ENCODE measurements at places on chromosomes 6 and 20.

- no peak for DNase-seq
Measured at GRCh38 chr6:24723270-24723669, 4.3 kb upstream of the C6orf62 start.

- DNase-seq = peak; percentile 65
Measured at GRCh38 chr20:62500237-62500864, 24.6 kb upstream of the GATA5 start.

DNA sequence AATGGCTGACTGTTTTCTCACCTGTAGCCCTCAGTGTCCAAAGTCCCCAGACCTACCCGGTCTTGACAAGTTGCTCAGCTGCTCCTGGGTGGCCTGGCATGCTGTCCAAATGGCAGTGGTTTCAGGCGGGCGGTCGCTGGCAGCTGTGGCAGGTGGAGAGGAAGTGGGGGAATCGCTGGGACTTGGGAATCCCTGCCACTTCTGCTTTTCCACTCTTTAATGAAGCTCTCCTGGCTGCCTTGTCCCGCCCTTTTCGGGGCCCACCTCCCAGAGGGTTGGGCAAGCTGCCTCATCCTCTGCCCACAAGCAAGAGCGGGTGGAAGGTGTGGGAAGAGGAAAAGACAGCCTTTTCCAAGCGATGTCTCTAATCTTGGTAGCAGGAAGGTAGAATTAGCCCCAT is at the start of gene OCSTAMP:
OCSTAMP (minus strand) TSS at position 194 of the 400 bp plus-strand sequence; CDS start at position 100, 94 bp downstream.
- DNase-seq = no peak

- DNase-seq = no peak
Measured at GRCh38 chr6:135147637-135148592, 33.2 kb upstream of the MYB start.

DNA sequence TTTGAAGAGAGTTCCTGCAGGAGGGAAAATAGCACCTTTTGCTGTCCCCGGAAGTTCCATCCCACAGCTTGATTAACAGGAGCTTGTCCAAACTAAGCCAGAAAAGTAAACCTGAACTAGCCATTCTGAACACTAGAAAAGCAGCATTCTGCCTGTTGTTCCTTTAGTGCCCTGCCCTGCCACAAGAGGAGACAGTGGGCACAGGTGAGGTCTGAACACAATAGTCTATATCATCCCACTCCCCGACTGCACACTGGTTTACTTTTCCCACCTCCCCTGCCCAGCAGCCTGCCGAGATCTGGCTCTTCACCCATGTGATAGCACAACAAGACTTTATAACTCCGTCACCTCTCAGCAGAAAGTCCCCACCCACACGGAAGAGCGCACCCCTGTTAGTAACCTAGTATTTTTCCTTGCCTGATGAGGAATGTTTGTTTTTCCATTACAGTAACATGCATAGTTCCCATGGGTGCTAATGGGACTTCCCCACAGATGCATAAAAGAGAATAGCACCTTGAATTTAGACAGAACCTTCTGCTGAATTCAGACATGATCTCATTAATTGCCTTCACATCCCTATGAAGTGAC is 59.7 kb downstream of the TFAP2A start:
- DNase-seq = no peak

DNA sequence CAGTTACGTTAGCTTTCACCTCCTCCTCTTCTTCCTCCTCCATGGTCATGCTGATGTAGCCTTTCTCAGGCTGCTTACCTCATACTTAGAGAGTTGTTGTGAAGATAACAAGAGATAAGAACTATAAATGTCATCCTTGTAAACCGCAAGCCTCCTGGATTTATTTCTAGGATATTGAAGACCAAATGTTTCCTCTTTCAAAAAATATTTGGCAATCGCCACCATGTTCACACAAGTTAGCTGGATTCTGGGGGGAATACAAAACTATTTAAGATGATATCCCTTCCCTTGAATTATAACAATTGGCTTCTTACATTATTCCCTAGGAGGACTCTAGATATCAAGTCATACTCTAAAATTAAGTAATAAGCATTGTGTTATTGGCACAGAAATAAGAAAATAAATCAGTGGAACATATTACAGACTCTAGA is 99.8 kb upstream of the PLEKHG1 start:
- no peak for DNase-seq

All from stimulated activated CD4-positive, alpha-beta T cell treated with anti-CD3 and anti-CD28 coated beads, Interleukin-15, amount 100 ng/mL, for 1 hour (primary cell).